ENCODE measurements at places on chromosomes 16 and 17. TPM values are rescaled to one million over a fixed set of nuclear protein-coding genes. Genes with fewer than 3 reads are reported as not detected.

GRCh38 chr17:58082870-58083490 lies at the start of gene DYNLL2:
DYNLL2 (plus strand) TSS chr17:58083419; CDS start chr17:58087091, 3,672 bp downstream.
- peak within 1 kb of the TSS; percentile 79 for H3K27ac ChIP-seq
- H3K36me3 ChIP-seq, result peaks cover 16% of the 10 kb centered on the region
- H3K27me3 ChIP-seq, result no peaks in the 10 kb centered on the region

DNA sequence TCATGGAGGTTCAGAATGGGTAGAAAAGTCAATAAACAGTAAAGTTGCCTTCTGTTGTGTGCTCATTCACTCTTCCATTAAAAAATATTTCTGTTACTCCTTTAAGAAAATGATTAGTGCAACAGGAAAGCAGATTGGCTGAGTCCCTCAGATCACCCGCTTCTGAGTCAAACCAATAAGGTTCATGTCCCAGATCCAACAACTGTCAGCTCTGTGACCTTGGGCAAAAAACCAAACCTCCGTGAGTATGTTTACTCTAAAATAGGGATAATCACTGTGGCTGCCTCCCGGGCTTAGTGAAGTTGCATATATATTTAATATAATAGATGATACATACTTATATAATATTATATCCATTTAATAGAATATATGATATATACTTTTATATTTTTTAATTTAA lies 698.5 kb upstream of the RBFOX1 start:
- DNase-seq, result no peak
- no peak overlapping the region for H3K27ac ChIP-seq
- H3K4me1 ChIP-seq, result no peaks in the 10 kb centered on the region
- no peak overlapping the region for H3K4me3 ChIP-seq
- no peaks in the 10 kb centered on the region for H3K27me3 ChIP-seq
- no peaks in the 10 kb centered on the region for H3K36me3 ChIP-seq

DNA sequence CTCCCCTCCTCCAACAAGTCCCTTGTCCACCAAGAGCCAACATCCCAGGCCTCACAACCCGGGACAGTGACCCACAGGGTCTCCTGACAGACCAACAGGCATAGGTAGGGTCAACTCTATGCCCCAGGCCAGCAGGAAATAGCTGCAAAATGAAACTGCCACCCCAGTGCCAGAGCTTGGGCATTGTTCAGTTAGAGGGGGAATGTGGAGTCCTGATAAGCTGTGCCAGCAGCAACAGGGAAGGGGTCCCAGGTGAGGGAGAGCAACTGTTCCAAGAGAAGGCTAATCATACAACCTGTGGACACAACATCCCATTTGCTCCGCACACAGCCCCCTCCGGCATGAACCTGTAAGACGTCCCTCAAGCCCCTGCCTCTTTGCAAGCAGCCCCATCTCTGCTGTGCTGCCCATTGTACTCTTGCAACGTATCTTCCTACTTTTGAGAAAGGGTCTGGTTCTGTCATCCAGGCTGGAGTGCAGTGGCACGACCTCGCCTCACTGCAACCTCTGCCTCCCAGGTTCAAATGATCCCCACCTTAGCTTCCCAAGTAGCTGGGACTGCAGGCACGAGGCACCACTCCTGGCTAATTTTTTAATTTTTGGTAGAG lies 17.2 kb downstream of the CTRB2 start:
- no peak for DNase-seq
- H3K36me3 ChIP-seq, result no peaks in the 10 kb centered on the region
- H3K27me3 ChIP-seq, result peaks cover 5% of the 10 kb centered on the region
- no peaks in the 10 kb centered on the region for H3K4me1 ChIP-seq
- H3K27ac ChIP-seq, result no peak overlapping the region

DNA sequence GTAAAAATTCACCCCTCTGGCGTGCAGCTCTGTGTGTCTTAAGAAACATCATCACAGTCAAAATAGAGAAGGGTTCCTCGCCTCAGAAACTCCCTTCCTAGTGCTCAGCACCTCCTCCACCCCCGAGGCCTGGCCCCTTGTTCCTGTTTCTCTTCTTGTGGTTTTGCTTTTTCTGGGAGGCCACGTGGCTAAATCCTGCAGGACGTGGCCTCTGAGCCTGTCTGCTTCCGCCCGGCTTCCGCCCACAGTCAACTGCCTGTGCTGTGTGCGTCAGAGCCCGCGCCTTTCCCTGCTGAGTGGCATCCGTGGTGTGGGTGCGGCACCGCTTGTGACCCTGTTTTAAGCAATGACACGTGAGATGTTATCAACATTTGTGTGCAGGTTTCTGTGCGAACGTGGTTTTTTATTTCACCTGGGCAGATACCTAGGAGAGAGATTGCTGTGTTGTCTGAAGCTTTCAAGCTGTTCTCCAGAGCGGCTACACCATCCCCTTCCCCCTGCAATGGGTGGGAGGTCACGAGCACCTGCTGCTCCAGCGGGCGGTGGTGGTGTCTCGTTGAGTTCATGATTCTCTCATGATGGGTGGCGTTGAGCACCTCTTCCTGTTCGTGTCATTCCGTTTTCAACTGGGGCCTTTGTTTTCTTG lies 21.7 kb downstream of the ACSF3 start:
- H3K4me1 ChIP-seq, result peaks cover 26% of the 10 kb centered on the region
- peaks cover 13% of the 10 kb centered on the region for H3K36me3 ChIP-seq
- no peaks in the 10 kb centered on the region for H3K27me3 ChIP-seq
- H3K27ac ChIP-seq, result peak overlapping the region; percentile 88

- H3K4me3 ChIP-seq, result no peak overlapping the region
- peaks cover 54% of the 10 kb centered on the region for H3K27me3 ChIP-seq
- peak; percentile 37 for DNase-seq
- H3K27ac ChIP-seq, result no peak overlapping the region
Observed at GRCh38 chr17:43755389-43755875, 3.2 kb downstream of the SOST start.

DNA sequence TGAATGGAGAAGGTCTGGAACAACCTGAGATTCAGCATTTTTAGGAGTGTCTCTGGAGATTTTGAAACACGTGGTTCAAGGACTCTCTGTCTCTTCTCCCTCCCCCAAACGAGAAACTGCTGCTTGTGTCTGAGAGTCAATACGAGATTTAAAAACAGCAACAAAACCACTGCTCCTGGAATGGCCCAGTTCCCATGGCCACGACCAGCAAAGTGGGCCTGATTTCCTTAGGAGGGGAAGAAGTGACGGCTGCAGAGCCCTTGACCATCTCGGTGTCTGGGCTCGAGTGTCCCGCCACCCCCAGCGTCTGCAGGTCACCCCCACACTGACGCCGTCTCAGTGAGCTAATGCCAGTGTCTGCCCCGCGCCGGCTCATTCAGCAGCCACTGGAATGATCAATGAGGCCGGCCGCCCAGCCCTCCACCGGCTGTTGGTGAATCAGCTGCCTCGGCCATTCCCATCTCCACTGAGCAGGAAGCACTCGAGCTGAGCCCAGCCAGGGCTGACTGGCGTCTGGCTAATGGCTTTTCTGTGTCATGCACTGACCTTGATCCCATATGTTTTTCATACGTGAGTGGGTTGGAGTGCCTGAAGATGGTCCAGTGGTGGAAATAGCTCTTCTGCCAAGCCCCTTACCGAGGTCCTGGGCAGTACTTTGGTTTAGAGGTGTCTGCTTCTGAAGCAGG lies 151.8 kb downstream of the PITPNC1 start:
- DNase-seq, result no peak
- H3K36me3 ChIP-seq, result peaks cover 3% of the 10 kb centered on the region
- peaks cover 28% of the 10 kb centered on the region for H3K4me1 ChIP-seq
- H3K27me3 ChIP-seq, result no peaks in the 10 kb centered on the region

DNA sequence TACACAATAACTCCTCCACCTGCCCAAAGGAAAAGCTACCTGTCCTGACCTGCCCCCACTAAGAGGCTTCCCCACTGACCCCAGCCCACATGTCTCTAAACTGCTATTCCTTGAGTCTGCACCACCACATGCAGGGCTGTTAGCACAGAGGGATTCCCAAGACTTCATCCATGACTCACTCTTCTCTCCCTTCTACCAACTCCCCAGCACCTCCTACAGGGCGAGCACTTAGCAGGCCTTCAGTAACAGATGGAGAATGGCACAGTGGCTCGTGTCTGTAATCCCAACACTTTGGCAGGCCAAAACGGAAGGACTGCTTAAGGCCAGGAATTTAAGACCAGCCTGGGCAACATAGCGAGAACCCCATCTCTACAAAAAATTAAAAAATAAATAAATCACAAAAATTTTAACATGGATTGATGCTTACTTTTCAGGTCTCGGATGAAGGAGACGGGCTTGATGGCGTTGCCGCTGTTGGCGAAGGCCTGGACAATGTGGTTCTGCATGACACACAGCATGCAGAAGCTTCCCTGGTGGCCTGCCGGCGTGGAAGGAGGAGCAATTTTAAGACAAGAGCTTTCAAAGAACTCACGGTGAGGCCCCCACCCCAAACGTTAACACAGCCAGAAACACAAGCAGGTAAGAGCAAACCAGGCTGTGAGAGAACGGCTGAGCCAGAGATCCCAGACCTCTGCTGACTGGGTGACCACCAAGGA lies 12.0 kb downstream of the USP36 start:
- no peak overlapping the region for H3K4me3 ChIP-seq
- H3K36me3 ChIP-seq, result peaks cover 52% of the 10 kb centered on the region
- no peaks in the 10 kb centered on the region for H3K27me3 ChIP-seq
- DNase-seq, result no peak
- H3K27ac ChIP-seq, result no peak overlapping the region

GRCh38 chr16:5108505-5109158 lies 11.0 kb upstream of the EEF2KMT start:
- DNase-seq, result no peak
- peaks cover 9% of the 10 kb centered on the region for H3K27me3 ChIP-seq
- H3K36me3 ChIP-seq, result no peaks in the 10 kb centered on the region
- H3K4me3 ChIP-seq, result no peak overlapping the region
- H3K27ac ChIP-seq, result no peak overlapping the region

- no peak for DNase-seq
- H3K36me3 ChIP-seq, result peaks cover 12% of the 10 kb centered on the region
- H3K4me3 ChIP-seq, result no peak overlapping the region
- no peak overlapping the region for H3K27ac ChIP-seq
- H3K4me1 ChIP-seq, result peaks cover 11% of the 10 kb centered on the region
- H3K27me3 ChIP-seq, result no peaks in the 10 kb centered on the region
Observed at GRCh38 chr17:61972311-61972710, 44.5 kb upstream of the INTS2 start.

ASPHD1 gene
- total RNA-seq, result 1.3 TPM

DDX19B gene
- total RNA-seq, result 39.3 TPM

BRICD5 gene
- 6.4 TPM for total RNA-seq

CLEC18C gene
- not detected for total RNA-seq

All from activated naive CD8-positive, alpha-beta T cell treated with anti-CD3 and anti-CD28 coated beads for 36 hours (primary cell).